ENCODE measurements at places on chromosomes 5 and 9.

GRCh38 chr5:36647046-36647445, 40.6 kb downstream of the SLC1A3 start:
- DNase-seq, result no peak

DNA sequence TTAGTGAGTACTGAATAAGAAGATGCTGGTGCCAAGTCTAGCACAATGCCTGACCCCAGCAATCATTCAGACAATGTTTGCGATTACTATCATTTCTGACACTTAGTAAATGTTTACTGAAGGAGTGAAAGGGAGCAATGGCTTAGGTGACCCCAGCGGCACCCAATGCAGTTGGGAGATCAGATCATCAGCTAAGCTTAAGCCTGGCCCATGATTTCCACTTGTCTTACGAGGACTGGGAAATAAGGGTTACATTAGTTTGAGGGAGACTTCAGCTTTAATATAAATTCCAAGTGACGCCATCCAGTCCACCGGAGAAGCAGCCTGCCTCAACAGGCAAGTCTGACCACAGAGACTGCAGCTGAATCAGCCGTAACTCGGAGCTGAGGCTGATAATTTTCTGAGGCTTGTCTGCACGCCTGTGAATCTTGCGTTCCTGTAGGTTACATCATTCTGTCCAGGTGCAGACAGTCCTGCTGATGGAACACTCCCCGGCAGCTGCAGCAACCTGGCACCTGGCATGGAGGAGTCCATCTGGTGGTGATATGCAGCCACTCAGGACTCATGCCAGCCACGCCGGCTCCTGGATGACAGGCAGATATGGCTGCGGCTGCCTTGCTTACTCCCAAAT, 34.9 kb upstream of the FGF1 start:
- DNase-seq, result no peak

GRCh38 chr5:113755516-113755915, 242.0 kb downstream of the YTHDC2 start:
- DNase-seq, result no peak

DNA sequence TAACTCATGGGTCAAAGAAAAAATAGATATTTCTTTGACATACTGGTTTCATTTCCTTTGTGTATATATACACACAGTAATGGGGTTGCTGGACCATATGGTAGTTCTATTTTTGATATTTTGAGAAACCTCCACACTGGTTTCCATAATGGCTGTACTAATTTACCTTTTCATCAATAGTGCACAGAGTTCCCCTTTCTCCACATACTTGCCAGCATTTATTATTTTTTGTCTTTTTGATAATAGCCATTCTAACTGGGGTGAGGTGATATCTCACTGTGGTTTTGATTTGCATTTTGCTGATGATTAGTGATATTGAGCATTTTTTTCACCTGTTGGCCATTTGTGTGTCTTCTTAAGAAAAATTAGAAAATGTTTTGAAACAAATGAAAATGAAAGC, 78.4 kb upstream of the CKMT2 start:
- no peak for DNase-seq

DNA sequence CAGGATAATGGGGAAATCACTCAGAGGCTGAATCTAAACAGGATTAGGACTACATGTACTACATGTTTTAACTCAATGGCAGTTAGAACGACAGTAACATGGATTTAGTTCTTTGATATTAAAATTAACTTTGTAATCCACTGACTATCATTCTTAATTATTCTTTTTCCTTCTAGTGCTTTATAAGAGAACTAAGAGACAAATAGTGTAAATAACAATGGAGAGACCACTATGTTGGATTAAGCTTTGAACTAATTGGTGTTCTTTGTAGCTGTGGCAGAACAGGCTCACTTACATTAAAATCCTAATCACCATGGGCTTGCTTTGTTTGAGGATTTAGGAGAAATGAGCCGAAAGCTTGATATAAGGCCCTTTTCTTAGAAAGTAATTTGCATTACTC, 18.8 kb downstream of the NMRK1 start:
- DNase-seq, result no peak

GRCh38 chr5:80182809-80183580, 72.9 kb downstream of the SERINC5 start:
- DNase-seq, result no peak

GRCh38 chr9:136399176-136400037, 563 bp downstream of the SNAPC4 start:
- no peak for DNase-seq

GRCh38 chr5:179181988-179182387, 121.8 kb downstream of the ZNF354C start:
- no peak for DNase-seq

- no peak for DNase-seq
These were observed 76.2 kb downstream of the PTTG1 start for GRCh38 chr5:160497878-160498277.

- DNase-seq, result no peak
These were observed 50.4 kb downstream of the CERT1 start for GRCh38 chr5:75460942-75461610.

DNA sequence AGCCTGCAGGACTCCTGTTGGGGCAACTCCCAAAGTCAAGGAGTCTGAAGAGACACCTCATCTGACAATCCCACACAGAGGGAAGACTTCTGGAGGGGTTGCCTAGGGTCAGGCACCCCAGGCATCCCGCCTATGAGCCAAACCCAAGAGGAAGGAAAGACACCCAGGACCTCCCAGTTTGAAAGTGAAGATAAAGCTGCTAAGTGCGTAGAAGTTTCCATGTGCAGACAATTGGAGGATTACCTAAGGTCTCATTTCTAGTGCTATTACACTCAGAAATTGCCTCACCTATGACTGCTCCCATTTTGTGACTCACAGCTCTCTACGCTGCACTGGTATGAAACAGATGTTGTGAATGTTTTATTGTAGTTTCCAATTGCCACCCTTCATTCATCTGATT, 322.9 kb downstream of the SLIT3 start:
- no peak for DNase-seq

- DNase-seq, result no peak
These were observed 114.7 kb upstream of the RIOK2 start for GRCh38 chr5:97297704-97298091.

DNA sequence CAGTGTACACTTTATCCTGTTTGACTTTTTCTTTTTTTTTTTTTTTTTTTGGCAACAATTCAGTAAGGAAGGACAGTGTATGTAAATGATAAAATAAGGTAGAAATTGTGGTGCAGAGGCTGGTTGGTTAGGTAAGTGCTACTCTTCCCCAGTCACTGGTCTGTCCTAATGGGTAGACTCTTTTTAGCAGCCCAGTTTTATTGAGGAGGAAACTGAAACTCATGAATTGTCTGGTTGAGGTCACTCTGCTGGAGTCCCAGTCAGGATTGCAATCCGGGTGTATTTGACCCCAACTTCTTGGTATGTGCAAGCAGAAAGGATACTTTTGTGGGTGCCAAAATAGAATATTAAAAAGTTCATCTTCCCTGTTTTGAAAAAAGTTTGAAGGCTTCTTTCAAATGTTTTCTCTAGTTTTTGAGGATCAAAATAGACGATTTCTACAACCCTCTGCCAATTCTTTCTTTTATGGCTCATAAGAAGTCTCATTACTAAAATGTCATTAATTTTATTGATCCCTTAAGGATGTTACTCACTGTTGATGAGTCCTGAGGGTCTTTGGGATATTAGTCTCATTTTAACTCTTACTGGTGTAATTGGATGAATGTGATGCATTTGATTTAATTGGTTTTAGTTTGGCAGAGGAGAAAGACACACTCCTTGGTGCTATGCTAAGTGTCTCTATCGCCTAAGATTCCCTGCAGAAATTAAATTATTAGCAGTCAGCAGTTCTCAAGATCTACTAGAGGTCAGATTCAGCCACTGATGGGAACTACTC, 171.9 kb downstream of the KDM4C start:
- DNase-seq, result no peak

DNA sequence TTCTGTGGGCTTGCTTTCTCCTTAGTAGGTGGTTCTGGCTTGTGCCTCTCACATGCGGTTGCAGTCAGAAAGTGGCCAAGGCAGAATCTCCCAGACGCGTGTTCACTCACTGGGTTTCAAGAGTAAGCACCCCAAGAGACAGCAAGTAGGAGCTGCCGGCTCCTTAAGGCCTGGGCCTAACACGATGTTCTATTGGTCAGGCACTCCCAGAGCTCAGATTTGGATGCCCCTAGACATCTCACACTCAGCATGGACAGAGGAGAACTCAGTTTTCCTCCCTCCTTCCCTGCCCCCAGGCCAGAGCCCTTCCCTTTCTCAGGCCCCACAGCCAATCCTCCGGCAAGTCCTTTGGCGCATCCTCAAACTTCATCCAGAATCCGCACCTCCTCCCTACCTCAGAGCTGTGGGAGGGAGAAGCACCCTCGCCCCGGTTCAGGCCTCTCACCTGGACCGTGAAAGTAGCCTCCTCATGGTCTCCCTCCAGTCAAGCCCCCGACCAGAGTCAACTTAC, 6.5 kb upstream of the CARD19 start:
- DNase-seq, result no peak

GRCh38 chr5:3362606-3362910, 233.1 kb upstream of the IRX1 start:
- DNase-seq, result no peak

DNA sequence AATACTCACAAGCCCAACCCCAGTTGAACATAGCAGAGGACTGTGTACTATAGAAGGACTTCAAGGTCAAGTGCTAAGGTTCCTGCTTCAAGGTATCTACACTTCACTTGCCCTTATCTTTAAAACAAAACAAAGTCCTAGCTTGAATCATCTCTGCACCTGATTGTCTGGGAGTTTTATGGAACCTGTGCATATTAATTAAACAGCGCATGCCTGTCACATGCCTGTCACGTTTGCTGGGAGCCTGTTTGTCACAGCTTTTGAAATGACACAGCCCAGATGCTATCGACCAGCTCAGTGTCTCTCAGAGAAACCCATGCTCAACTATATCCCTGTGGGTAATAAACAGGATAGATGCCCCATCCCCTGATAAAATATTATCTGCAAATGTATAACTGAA, 476.0 kb downstream of the ZSWIM6 start:
- DNase-seq, result no peak

DNA sequence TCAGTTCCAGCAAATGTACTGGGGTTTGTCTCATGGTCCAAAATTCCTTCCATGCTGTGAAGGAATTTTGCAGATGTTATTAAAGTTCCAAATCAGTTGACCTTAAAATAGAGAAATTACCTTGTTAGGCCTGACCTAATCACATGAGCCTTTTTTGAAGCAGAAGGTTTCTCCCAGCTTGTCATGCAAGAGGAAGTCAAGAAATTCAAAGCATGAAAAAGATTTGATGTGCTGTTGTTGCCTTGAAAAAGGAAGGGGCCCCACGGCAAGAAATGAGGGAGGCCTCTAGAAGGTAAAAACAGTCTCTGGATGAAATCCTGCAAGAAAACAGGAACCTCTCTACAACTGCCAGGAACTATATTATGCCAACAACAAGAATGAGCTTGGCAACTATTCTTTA, 24.2 kb upstream of the HAPLN1 start:
- DNase-seq, result no peak

GRCh38 chr5:60402161-60402785, 297.7 kb downstream of the DEPDC1B start:
- no peak for DNase-seq

- DNase-seq, result no peak
These were observed 5.9 kb downstream of the HMCN2 start for GRCh38 chr9:130271473-130271872.

DNA sequence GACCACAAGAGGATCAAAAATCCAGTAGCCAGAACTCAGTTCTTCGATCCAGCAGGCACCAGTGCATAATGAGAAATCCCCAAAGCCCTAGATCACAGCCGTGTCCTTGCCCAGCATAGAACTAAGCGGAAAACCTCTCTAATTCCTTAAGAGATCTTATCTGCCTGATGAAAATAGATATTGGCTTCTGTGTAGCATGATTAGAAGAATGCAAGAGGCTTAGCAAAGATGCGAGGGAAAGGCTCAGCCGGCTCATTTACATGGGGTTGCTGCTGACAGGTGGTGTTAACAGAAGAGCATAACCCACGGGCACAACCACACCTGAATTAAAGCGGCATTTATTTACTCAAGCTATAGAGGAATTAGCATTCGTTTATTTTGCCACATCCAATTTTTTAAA, 400.0 kb upstream of the ADAMTS16 start:
- DNase-seq, result no peak

- no peak for DNase-seq
These were observed 947.3 kb upstream of the COX7C start for GRCh38 chr5:85670417-85670816.

DNA sequence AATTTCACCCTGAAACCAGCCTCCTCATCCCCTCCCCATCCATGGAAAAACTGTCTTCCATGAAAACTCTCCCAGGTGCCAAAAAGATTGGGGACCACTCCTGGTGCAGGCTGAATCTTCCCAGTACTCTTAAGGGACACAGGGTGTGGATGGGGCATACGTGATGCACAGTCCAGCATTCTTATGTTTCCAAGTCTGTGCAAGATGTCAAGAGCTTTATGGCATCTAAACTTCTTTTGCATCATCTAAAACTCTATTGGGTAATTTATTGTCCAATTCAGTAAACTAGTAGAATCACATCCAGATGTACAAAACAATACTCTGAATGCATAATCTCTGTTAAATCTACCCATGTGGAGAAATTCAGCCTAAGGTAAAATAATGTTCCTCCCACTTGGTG, 9.3 kb upstream of the FGD3 start:
- no peak for DNase-seq

- no peak for DNase-seq
These were observed 46.1 kb upstream of the RAI14 start for GRCh38 chr5:34609951-34610441.
